ENCODE measurements at places on chromosomes 13 and 19. TPM values are rescaled to one million over a fixed set of nuclear protein-coding genes. Genes with fewer than 3 reads are reported as not detected.

GRCh38 chr19:1258707-1259205, 10.4 kb downstream of the MIDN start:
- DNase-seq: no peak
- H3K4me1 ChIP-seq: peaks cover 77% of the 10 kb centered on the region
- no peaks in the 10 kb centered on the region for H3K27me3 ChIP-seq
- no peaks in the 10 kb centered on the region for H3K36me3 ChIP-seq
- H3K27ac ChIP-seq: peak overlapping the region; percentile 98

- no peaks in the 10 kb centered on the region for H3K36me3 ChIP-seq
- no peak overlapping the region for H3K27ac ChIP-seq
- no peaks in the 10 kb centered on the region for H3K27me3 ChIP-seq
These were observed 97.8 kb downstream of the RNF17 start for GRCh38 chr13:24861617-24862362.

GRCh38 chr19:973726-974563, 10.2 kb upstream of the WDR18 start:
- peaks cover 6% of the 10 kb centered on the region for H3K36me3 ChIP-seq
- H3K27me3 ChIP-seq: no peaks in the 10 kb centered on the region
- no peaks in the 10 kb centered on the region for H3K4me1 ChIP-seq

- H3K27ac ChIP-seq: no peak overlapping the region
- H3K4me1 ChIP-seq: no peaks in the 10 kb centered on the region
- H3K4me3 ChIP-seq: no peak overlapping the region
- no peak for DNase-seq
- H3K27me3 ChIP-seq: no peaks in the 10 kb centered on the region
- H3K36me3 ChIP-seq: no peaks in the 10 kb centered on the region
These were observed 38.7 kb upstream of the ZNF492 start for GRCh38 chr19:22595422-22595821.

DNA sequence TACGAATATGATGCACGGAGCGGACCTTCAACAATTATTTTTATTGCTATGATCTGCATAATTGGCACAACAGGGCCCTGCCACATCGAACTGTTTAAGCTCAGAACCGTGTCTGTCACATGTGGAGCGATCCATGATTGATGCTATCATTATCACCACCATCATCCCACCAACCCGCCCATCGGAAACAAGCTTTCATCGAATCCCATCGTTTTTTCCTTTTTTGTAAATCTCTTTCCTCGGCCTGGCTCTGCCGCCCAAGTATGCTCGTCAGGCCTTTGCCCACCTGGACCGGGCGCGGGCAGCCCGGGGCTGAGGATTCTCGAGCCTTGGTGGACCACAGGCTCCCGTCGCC, 533 bp upstream of the DCAF15 start:
- H3K36me3 ChIP-seq: no peaks in the 10 kb centered on the region
- H3K4me1 ChIP-seq: peaks cover 5% of the 10 kb centered on the region
- no peak overlapping the region for H3K4me3 ChIP-seq
- H3K27ac ChIP-seq: no peak overlapping the region

DNA sequence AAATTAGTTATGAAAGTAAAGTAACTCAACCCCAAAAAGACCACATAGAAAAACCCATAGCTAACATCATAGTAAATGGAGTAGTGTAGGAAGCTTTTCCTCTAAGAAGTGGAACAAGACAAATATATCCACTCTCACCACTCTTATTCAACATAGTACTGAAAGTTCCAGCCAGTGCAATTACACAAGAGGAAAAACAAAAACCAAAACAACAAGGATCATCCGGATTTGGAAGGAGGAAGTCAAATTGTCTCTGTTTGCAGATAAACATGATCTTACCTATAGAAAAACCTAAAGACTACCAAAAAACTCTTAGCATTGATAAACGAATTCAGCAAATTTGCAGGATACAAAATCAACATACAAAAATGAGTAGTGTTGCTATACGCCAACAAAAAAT, 8.5 kb upstream of the SIGLEC8 start:
- H3K27ac ChIP-seq: no peak overlapping the region
- no peaks in the 10 kb centered on the region for H3K4me1 ChIP-seq
- no peaks in the 10 kb centered on the region for H3K36me3 ChIP-seq
- no peak for DNase-seq

GRCh38 chr19:7533925-7534480, 1.5 kb upstream of the PNPLA6 start:
- H3K27ac ChIP-seq: peak overlapping the region; percentile 87
- no peaks in the 10 kb centered on the region for H3K36me3 ChIP-seq
- peak; percentile 93 for DNase-seq
- peak overlapping the region; percentile 27 for H3K4me3 ChIP-seq

- H3K4me3 ChIP-seq: no peak overlapping the region
- H3K27ac ChIP-seq: no peak overlapping the region
- no peaks in the 10 kb centered on the region for H3K27me3 ChIP-seq
- no peaks in the 10 kb centered on the region for H3K36me3 ChIP-seq
- H3K4me1 ChIP-seq: peaks cover 9% of the 10 kb centered on the region
- DNase-seq: no peak
These were observed 63.0 kb downstream of the TBC1D4 start for GRCh38 chr13:75418997-75419396.

DNA sequence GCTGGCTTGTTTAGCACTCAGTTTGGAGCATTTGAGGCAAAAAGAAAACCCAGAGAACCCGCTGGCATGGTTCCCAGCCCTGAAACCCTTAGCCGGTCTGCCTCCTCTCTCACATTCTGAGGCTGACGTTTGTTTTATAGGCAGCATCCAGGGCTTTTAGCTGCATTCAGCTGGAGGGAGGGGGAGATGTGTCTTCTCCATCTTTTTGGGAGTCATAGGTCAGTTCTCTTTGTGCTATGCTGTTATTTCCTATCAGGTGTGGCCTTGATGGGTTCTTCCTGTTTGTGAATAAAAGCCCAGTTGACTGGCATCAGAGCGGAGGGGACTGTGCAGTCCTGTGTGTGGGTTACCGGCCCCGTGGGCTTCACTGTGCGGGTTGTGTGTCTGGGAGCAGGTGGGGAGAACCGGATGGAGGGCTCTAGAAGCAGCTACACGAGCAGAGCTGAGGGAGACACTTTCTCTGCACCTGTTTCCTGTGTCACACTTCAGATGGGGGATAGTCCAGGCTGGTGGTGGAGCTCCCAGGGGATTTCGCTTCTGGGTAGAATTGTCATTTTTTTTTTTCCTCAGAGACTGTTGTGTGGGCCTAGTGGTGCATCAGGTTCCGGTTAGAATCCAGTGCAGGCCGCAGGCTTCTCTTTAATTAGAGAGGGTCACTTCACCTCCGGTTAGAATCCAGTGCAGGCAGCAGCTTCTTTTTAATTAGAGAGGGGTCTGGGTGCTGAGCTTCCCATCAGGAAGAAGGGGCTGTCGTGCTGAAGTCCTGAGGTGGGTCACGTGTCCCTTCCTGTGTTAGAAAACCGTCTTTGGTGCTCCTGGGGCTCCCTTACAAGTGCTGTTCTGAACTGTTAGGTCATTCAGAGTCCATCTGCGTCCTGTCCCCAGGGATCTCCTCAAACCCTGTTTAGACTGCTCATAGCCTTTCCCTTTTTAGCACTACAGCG, 69.6 kb downstream of the ARHGEF7 start:
- no peak for DNase-seq
- H3K27me3 ChIP-seq: no peaks in the 10 kb centered on the region
- H3K4me3 ChIP-seq: no peak overlapping the region
- H3K27ac ChIP-seq: no peak overlapping the region
- H3K4me1 ChIP-seq: peaks cover 16% of the 10 kb centered on the region
- no peaks in the 10 kb centered on the region for H3K36me3 ChIP-seq

- no peak for DNase-seq
- H3K27ac ChIP-seq: no peak overlapping the region
- no peak overlapping the region for H3K4me3 ChIP-seq
- no peaks in the 10 kb centered on the region for H3K36me3 ChIP-seq
- no peaks in the 10 kb centered on the region for H3K4me1 ChIP-seq
These were observed 20.5 kb downstream of the IQCN start for GRCh38 chr19:18253716-18254115.

DNA sequence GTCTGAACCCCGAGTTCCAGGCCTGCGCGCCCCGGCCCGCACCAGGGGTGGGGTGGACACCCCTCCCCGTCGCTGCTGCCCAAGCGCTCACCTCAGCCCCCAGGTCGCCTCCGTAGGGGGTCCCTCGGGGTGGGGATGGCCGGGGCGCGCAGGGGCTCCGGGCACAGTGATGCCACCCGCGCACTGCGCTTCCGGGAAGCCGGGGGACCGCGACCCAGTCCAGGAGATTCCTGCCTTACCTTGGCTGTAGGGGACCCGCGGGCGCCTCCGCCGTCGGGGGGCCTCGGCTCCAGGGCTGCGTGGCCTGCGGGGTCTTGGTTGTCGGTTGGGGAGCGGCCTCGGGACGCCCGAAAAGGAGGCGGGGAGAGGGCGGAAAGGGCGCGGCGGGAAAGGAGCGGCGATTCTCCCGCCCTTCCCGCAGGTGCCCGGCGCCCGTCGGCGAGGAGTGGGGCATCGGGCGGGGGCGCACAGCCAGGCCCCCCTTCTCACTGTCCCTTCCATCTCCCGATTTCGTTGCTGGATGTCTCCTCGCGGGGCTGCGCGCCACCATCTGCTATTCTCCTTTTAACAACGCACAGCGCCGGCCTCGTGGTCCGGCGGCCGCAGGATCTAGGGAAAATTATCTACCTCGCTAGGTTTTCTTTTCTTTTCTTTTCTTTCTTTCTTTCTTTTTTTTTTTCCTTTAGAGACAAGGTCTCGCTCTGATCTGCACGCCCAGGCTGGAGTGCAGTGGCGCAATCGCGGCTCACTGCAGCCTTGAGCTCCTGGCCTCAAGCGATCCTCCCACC, at the start of gene KEAP1:
KEAP1 (minus strand) TSS at position 355 of the 788 bp plus-strand sequence. CDS start 3,323 bp downstream, outside the sequence.
- DNase-seq: peak; percentile 52
- H3K4me3 ChIP-seq: peak within 1 kb of the TSS; percentile 97
- H3K27me3 ChIP-seq: no peaks in the 10 kb centered on the region
- H3K36me3 ChIP-seq: no peaks in the 10 kb centered on the region

DNA sequence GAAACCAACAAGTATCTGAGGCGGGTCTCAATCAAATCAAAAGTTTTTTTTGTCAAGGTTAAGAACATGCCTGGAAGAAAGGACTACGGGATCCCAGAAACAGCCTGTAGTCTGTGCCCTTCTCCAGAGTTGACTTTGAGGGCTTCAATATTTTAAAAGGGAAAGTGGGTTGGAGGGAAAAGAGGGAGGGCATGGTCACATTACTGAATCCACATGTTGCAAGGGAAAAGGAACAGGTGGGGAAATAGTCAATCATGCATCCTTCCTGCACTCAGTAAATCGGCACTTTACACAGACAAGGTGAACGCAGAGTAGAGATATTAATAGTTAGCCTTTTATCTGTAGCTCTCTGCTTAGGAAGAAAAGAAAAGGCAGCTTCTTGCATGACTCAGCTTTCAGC, 808.5 kb downstream of the UQCRFS1 start:
- no peaks in the 10 kb centered on the region for H3K4me1 ChIP-seq
- H3K36me3 ChIP-seq: no peaks in the 10 kb centered on the region
- no peak for DNase-seq
- H3K27ac ChIP-seq: no peak overlapping the region

DNA sequence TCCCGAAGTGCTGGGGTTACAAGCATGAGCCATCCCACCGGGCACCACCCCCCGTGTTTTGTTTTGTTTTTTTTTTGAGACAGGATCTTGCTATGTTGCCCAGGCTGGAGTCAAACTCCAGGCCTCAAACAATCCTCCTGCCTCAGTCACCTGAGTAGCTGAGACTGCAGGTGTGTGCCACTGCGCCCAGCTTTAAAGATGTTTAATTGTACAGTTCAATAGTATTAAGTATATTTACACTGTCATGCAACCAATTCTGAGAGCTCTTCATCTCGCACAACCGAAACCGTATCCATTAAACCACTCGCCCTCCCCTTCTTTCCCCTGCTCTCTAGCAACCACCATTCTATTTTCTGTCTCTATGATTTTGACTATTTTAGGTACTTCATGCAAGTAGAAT, 15.6 kb downstream of the NUCB1 start:
- no peaks in the 10 kb centered on the region for H3K36me3 ChIP-seq
- H3K4me3 ChIP-seq: no peak overlapping the region
- no peaks in the 10 kb centered on the region for H3K4me1 ChIP-seq
- DNase-seq: no peak
- no peak overlapping the region for H3K27ac ChIP-seq

DNA sequence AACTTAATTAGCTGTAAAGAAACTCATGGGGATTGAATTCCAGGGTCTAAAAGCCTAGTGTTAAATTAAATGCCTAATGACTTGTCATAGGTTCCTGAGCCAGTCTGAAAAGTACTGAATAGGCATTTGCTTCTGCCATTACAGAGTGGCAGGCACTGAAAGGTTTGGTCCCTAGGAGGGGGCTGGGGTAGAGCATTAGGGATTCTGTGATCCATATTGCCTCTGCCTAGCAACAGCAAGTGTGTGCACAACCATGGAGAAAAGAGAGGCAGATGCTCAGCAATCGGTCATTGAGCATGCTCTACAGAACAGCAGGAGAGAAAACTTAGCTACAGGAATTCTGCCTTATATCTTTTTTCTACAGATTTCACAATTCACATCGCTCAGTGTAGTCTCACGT, 133.5 kb downstream of the TRPC4 start:
- H3K27me3 ChIP-seq: no peaks in the 10 kb centered on the region
- no peaks in the 10 kb centered on the region for H3K4me1 ChIP-seq
- H3K36me3 ChIP-seq: no peaks in the 10 kb centered on the region
- no peak overlapping the region for H3K27ac ChIP-seq

GRCh38 chr19:41222240-41222639, 3.2 kb downstream of the AXL start:
- no peak overlapping the region for H3K4me3 ChIP-seq
- peaks cover 28% of the 10 kb centered on the region for H3K4me1 ChIP-seq
- DNase-seq: no peak
- no peaks in the 10 kb centered on the region for H3K36me3 ChIP-seq

The PRDX2 gene
- total RNA-seq: 589 TPM

The KRTDAP gene
- 1.6 TPM for total RNA-seq

The LHFPL6 gene
- total RNA-seq: 12.1 TPM

The ZNF181 gene
- 30.0 TPM for total RNA-seq

The ZNF177 gene
- total RNA-seq: 5.2 TPM

The CBY2 gene
- not detected for total RNA-seq

The CYP2A6 gene
- total RNA-seq: 1.1 TPM

The IL17D gene
- 3.7 TPM for total RNA-seq

The CFAP97D2 gene
- not detected for total RNA-seq
